NCI-H2227 treated with DMSO at 0.1 percent for 48 hours (cell line): ENCODE measurements at places on chromosomes 3 and 15.

- no peak for DNase-seq
Observed at GRCh38 chr3:106263011-106263410, 394.2 kb upstream of the CBLB start.

DNA sequence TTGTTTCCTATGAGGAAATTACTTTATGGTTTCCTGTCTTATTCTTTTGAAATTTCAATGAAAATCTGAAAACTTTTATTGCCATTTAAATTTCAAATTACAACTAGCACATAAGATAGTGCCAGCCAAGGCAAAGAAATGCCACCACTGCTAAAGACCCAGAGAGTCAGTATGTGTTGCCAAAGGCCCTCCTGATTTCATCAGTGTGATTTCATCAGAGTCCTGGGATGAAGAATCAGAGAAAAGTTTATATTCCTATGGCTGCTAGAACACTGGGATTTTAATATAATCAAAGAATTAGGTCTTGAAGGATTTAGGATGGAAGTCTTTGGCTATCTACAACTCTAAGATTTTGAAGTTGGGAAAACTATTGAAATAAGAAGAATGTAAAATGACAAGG, 434.2 kb upstream of the CCDC54 start:
- DNase-seq, result no peak

- peak; percentile 31 for DNase-seq
Observed at GRCh38 chr3:111539351-111540331, 2.4 kb upstream of the CD96 start.

GRCh38 chr3:128946411-128946810, 47.5 kb downstream of the CFAP92 start:
- no peak for DNase-seq

- DNase-seq, result no peak
Observed at GRCh38 chr3:65352951-65353350, 665.2 kb upstream of the ADAMTS9 start.

DNA sequence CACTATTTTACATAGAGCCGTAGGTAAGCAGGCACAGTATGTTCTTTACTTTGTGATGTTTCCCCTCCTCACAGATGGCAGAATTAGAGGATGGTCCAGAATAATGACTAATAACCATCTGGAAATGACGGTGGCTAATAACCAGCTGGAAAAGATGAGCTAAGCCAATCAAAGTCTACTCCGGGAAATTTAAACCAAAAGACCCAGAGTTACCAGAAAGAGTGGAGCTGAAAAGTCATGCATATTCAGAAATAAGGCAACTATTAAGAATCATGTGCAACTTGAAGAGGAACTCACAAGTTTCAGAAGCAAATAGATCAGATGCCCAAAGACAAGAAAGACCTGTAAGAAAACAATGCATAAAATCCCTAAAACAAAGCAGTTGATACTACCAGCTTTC, 33.6 kb downstream of the DMXL2 start:
- DNase-seq, result no peak

GRCh38 chr3:108780235-108780634, 23.0 kb upstream of the RETNLB start:
- DNase-seq, result no peak

GRCh38 chr15:92811148-92811913, 88.8 kb upstream of the CHD2 start:
- DNase-seq, result peak; percentile 44

- no peak for DNase-seq
Observed at GRCh38 chr15:91192285-91192684, 92.2 kb downstream of the SV2B start.

- no peak for DNase-seq
Observed at GRCh38 chr15:68349151-68349550, 71.6 kb downstream of the FEM1B start.

GRCh38 chr3:150124142-150124541, 153.4 kb upstream of the PFN2 start:
- no peak for DNase-seq

DNA sequence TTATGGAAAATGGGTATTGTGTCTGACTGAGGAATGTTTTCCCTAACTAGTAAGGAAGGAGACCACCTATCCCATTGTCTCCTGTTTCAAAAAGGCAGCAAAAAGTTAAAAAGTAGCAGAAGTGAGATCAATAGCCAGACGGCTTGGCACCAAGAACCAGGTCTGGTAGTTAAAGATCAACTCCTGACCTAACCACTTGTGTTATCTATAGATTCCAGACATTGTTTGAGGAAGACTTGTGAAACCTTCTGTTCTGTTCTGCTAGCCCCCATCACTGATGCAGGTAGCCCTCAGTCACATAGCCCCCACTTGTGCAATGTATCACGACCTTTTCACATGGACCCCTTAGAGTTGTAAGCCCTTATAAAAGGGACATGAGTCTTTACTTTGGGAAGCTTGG, 46.3 kb upstream of the C2CD4B start:
- DNase-seq, result no peak

- no peak for DNase-seq
Observed at GRCh38 chr3:60552581-60552980, 698.7 kb downstream of the FHIT start.

GRCh38 chr15:43302205-43302817, 28.1 kb downstream of the LCMT2 start:
- no peak for DNase-seq

- no peak for DNase-seq
Observed at GRCh38 chr15:100536733-100537132, 8.0 kb upstream of the CERS3 start.

DNA sequence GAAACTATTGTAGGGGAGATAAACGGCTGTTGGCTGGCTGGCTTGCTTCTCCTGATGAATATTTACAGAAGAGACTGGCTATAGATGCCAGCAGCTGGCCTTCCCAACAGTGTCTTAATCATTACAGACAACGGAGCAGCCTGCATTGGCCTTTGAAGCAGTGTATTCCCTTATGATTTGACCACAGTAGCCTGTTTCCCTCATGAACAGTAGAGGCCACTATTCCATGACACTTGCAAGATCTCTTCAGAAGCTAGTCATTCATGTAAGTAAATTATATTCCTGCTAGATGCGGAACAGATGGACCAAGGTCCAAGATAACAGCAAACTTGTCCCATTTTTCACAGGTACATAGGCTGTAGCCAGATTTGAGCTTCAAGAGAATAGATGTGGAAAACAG, 47.3 kb downstream of the TMCO5A start:
- peak; percentile 0 for DNase-seq

GRCh38 chr15:40695469-40695890, 506 bp downstream of the RAD51 start:
- no peak for DNase-seq

DNA sequence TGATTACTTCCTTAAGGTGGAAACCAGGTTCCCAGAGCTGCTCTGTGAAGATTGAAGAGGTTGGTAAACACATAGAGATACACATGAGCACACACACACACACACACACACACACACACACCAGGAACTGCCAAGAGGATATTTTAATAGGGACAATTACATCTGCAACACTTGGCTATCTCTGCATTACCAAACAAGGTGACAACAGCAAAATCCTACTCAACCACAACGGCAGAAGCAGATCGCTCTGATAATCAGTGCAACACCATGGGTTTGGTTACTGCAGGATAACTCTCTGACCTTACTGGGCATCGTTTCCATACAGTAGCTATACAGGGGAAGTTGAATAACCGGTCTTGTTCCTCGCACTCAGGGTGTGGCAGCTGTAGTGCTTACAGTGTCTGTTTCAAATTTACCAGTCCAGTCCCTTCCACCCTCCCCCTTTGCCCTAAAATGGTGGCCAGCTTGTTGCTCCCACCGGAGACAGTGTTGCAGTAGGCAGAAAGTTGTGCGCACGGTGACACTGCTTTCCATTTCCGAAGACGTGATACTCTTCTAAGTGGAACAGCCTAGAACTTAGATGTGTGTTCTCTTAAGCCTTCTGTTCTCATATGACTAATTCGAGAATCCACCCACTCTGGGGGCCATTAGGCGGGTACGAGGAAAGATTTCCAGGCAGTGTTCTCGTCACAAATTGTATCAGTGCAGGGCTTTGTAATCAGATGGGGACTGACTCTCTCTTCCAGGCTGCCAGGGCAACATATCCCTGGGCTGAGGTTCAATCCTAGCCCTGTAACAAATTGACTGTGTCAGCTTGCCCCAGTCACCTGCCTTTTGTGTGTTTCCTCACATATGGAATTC, 176.2 kb downstream of the P3H2 start:
- no peak for DNase-seq

DNA sequence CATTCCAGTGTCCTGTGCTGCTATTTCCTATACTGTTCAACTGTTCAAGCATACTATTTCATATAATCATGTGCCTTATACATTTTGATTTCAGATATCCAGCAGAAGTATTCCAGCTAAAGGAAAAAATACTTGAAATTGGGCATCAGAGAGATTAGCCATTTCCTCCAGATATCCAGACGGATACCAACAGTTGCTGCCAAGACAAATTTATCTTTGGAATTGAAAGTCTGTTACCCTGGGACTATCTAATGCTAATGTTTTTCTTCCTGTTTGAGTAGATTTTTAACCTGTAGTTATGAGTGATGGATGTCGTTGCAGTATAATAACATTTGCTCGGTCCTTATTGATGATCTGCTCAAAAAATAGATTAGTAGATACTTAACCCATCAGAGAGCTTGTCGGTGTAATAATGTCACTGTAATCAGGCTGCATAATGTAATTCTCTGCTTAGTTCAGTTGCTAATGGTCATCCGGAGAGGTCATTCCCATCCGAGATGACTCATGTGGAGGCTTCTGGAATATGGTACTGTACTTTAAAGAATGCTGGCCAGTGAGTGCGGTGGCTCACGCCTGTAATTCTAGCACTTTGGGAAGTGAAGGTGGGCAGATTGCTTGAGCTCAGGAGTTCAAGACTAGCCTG, 51.5 kb downstream of the TIMP4 start:
- no peak for DNase-seq

DNA sequence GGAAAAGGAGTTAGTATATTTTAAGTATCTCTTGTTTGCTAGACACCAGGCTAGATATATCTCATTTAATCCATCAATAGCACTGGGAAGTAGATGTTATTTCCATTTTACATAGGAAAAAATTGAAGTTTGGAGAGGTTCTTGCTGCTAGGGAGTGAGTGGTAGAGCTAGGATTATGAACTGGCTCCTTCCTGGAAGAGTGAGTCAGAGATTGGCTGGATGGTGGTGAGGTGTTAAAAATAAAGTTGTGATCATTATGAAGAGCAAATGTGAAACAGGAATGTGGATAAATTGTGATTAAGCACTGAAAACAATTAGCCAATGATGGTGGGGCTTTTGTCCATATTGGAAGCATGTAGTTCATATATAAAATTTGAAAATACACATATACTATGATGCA, 234.2 kb downstream of the WNT5A start:
- no peak for DNase-seq
